Eye (tissue), 1 donor: ENCODE measurements at places on chromosomes 11 and 22.

DNA sequence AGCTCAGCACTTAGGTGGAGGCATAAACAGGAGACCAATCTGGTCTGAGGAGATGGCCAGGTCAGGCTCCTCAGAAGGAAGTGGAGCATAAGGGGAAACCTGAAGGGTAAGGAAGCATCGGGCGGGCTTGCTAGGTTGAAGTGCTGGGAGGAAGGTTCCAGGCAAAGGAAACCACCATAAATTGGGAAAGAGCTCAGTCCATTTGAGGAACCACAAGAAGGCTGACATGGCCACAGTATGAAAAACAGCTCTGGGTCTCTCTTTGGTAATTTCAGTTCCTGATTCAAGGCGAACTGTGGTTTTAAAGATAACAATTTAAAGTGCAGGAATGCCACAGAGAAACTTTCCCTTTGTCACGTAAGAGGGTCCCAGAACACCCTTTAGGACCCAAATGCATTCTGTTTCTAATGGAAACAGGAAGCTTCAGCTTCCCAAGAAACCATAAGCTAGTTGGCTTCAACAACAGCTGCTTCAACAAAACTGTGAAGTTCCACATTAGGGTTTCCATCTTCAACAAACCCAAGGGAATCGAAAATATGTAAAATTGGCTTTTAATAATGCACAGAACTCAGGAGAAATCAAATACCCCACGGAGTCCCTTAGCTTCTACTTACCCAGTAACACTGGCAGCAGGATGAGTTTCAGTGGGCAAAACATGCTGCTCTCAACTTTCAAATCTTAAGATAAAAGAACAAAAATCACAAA lies 10.4 kb downstream of the JAML start:
- DNase-seq: no peak

DNA sequence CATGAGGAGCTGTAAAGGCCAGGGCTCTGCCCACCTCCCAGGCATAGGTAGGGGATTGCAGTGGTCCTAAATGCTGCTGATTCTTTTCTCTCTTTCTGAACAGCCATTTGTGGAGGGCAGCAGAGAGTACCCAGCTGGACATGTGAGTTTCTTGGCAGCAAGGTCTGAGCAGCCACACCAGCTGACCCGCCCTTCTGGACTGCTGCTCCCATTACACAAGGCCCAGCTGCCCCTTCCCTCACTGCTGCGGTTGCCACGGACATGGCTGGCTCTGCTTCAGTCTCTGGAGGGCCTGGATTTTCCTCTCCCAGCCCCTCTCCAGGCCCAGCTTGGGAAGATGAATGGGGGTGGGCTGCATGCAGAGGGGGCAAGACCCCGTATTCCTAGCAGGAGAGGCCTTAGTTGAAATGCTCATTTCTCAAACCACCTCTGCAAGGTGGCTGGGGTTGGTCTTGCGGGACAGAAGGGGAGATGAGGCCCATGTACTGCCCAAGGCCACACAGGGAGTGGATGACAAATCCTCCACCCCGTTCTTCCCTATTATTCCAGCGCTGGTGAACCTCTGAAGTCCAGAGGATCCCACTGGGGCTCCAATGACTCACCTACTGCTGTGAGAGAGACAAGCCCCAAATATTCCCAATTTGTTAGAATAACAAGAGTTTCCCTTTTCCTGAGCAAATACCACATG lies 4.6 kb downstream of the LGALS12 start:
- DNase-seq: peak; percentile 66

DNA sequence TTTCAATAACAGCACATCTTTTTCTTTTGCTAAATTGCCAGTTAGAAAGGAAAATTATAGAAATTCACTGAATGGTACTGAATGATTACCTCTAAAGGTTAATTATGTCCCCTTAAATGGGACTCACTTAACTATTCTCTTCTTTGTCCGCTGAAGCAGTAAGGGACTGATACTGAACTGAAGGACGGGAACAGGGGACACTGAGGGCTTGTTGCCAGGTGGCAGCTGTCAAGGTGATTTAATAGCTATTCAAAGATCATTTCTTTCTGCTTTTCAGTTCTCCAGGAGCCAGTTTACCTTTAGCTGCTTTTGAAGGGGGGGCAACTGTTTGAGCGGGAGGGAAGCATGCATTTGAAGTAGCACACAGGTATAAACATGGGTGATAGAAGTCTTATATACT lies 325.4 kb upstream of the CCDC90B start:
- DNase-seq: no peak

- DNase-seq: no peak
Measured at GRCh38 chr22:49322861-49323622, 504.6 kb downstream of the BRD1 start.

DNA sequence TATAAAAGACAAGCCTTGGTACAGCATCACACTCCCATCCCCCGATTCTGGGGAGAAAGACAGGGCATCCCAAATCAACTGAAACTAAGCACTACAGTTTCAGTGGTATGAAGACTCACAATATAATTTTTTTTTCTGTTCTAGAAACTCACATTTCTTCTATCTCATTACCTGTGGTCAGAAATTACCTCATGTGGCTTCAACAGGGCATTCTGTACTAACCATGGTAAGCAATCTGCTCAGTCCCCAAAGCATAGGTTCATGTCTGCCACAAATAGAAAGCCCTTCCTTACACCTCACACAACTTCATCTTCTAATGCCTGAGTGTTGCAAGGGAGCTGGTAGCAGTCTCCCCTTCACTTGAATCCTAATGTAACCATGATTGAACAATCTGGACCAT lies 147.4 kb upstream of the POU2AF2 start:
- no peak for DNase-seq

GRCh38 chr11:81286550-81286949 lies 1447.1 kb downstream of the FAM181B start:
- DNase-seq: no peak

- DNase-seq: no peak
Measured at GRCh38 chr11:22749536-22749935, 80.1 kb downstream of the SVIP start.

- peak; percentile 82 for DNase-seq
Measured at GRCh38 chr11:119363851-119364590, 17.5 kb downstream of the USP2 start.

- DNase-seq: no peak
Measured at GRCh38 chr11:58575377-58576020, at the start of gene LPXN. LPXN (minus strand) TSS chr11:58575856; CDS start chr11:58575772, 84 bp downstream.
